NCI-H2029 treated with DMSO at 0.1 percent for 48 hours (cell line): ENCODE measurements at places on chromosomes 7 and 10.

GRCh38 chr7:36057323-36057722 is 95.7 kb upstream of the EEPD1 start:
- no peak for DNase-seq

DNA sequence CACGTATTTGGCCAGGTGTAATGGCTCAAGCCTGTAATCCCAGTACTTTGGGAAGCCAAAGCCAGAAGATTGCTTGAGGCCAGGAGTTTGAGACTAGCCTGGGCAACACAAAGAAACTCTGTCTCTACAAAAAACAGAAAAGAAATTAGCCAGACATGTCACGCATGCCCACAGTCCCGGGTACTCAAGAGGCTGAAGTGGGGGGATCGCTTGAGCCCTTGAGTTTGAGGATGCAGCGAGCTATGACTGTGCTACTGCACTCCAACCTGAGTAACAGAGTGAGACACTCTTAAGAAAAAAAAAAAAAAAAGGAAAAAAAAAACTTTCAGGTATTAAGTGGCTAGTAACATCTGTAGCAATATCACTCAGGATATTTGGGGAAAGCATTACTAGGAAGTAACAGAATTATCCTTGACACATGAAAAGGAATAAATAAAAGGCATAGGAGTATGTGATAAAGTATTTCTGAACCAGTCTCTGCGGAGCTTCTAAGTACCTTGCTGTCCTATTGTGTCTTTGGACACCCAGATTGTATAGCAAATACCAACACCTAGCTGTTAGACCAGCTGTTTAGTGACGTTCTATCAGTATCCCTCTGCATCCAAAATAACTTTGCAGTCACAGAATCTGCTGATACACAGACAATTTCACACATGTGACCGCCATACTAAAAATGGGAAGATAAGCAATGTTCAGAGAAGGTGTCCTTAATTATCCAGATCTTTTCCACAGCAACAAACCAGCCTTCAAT is 74.4 kb downstream of the CYTH3 start:
- DNase-seq, result no peak

DNA sequence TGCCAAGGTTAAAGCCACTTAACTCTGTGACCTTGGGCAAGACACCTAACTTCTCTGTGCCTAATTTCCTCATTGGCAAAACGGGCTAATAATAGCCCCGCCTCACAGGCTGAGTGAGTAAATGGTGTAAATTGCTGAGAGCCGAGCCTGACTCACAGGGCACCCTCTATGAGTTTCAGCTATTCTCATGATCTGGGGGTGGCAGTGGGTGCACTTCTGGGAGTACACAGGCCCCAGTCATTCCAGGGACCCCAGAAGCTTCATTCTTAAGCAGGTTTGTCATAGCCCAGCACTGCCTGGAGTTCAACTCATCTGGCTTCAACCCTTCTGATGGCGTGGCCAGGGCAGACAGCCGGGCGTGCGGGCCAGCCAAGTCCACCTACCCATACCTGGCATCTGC is 137.2 kb downstream of the GRID1 start:
- no peak for DNase-seq

DNA sequence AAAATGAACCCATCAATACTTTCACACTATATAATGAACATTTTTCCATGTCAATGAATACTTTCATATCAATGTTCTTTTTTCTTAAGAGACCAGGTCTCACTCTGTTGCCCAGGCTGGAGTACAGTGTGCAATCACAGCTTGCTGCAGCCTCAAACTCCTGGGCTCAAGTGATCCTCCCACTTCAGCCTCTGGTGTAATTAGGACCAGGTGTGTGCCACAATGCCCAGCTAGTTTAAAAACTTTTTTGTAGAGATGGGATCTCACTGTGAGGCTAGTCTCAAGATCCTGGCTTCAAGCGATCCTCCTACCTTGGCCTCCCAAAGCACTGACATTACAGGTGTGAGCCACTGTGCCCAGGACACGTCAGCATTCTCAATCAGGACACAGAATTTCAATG is 85.2 kb downstream of the SH3PXD2A start:
- DNase-seq, result no peak

- DNase-seq, result no peak
These were observed 22.4 kb downstream of the RHOBTB1 start for GRCh38 chr10:60921633-60922032.

DNA sequence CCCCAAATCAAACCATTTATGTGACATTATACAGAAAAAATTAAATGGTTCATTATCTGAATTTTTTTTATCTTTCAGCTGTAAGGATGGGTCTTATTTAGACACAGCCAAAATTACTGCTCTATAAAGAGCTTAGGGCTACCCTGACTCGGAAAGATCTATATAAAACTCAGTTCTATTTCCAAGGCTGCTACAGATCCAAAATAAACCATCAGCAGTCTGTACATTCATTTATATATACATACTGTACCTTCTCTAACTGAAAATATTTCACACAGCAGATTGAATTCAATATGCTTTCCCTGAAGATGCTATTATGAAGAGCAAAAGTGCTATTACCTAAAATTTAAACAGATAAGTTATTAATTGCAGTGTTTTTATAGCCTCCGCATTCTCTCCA is 287.7 kb upstream of the MYO3A start:
- DNase-seq, result no peak

DNA sequence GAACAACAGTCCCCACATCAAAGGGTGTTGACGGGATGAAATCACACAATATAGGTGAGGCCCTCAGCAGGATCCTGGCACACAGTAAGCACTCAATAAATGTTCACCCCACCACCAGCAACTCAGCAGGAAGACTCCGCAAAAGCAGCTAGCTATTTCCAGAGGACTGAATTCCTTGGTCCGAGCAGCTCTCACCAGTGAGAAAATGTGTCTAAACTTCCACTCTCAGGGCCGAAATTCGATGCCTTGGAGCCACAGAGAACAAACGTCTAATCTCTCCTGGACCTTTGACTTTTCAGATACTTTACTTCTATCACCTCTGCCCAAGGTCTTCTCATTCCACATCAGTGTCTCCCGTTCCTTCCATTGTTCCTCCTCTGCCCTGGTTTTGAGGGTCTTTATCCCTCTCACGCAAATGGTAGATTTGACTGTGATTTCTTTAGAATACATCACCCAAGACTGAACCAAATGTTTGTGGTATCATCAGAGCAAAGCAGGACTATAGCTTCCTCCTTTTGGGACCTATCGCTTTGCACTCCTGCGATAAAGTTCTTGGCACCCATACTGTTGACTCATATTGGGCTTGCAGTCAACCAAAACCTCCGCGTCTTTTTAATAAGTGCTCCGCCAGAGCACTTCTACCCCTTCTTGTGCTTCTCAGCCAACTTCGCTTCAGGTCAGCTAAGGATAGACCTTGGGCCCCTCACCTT is 903 bp upstream of the NT5C2 start:
- no peak for DNase-seq

DNA sequence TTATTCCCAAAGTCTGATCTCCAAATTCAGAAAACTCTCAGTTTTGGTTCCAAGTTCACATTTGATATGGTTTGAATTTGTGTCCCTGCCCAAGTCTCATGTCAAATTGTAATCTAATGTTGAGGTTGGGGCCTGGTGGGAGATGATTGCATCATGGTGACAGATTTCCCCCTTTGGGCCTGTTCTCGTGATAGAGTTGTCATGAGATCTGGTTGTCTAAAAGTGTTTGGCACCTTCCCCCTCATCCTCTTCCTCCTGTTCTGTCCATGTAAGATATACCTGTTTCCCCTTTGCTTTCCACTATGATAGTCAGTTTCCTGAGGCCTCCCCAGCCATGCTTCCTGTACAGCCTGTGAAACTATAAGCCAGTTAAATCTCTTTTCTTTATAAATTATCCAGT is 138.6 kb downstream of the ARL4A start:
- DNase-seq, result no peak

DNA sequence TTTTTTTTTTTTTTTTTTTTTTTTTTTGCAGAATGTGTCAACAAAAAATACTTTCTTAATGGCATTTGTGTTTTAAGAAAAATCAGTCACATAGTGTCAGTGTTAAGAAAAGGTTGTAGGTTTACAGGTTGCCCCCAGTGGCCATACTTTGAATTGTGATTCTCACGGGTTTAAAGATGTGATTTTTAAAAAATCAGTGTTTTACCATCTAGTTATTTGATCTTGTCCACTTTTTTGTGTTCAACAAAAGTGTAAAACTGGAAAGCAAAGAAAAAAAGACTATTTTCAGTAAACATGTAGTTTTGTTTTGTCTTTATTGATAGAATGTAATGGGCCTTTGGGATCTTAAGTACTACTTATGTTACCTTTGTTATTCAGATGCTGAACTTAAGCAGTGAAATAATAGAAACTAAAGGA is 25.7 kb downstream of the SUV39H2 start:
- no peak for DNase-seq

DNA sequence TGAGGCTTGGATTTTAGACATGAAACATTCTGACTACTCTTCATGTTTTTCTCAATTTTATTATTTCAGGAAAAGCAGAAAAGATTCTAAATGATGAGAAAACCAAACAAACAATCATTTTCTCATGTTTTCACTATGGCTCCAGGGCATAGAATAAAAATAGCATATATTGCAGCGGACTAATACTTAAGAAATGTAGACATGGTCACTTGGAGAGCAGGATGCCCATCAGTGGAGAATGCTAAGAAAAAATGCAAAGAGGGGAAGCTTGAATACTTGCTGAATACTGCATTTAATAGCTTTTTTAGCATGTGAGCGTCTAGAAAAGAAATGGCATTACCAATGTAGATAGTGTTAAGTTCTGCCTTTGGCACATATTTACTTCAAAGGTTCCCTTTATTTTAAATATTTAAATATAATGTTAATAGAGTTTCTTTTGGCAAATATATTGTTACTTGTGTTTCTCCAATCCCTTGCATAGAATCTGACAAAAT is 107.9 kb downstream of the PPP1R17 start:
- DNase-seq, result no peak
